ENCODE measurements at places on chromosomes 3 and 15.

GRCh38 chr3:191300422-191300821 is 28.8 kb upstream of the CCDC50 start:
- no peak for DNase-seq

DNA sequence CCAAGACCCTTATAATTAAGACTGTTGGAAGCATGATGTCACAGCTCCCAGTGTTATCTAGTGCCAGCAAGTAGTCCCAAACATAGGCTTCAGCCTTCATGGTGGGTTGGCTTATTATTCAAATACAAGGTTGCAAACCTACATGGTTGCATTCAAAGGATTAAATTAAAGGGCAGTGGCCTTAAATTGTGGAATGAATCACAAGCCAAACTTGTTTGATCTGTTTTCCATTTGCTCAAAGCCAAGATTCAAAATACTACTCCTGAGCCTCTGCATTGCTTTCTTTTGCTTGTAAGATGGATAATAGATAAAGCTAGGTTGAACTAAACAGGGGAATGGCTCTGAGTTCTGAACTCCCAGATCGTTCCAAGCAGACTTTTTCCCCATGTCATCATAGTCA is 52.4 kb upstream of the GNB4 start:
- no peak for DNase-seq

DNA sequence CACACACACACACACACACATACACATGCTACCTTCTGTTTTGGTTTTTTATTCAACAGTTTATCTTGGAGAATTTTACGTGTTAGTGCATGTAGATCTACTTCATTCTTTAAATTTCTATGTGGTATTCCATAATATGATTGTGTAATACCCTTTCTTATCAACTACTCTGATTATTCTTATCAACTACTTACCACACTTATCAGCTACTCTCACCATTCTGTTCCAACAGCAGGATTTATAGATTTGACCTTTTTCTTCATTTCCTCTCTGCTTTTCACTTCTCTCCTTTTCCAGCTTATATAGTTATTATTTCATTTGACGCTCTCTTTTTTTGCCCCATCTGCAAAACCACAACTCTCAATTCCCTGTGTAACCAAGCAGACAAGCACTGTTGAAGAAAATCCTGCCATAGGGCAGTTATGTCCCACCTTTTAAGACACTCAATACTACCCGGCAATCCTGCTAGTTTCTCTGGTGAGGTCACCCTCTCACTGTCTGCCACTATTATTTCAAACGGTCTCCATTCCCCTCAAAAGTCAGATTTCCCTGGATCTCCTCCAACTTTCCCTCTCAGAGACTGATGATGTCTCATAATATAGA is 56.9 kb upstream of the SATB1 start:
- no peak for DNase-seq

GRCh38 chr3:153043729-153044328 is 118.2 kb upstream of the RAP2B start:
- no peak for DNase-seq

GRCh38 chr3:155354658-155355057 is 61.2 kb upstream of the STRIT1 start:
- DNase-seq = no peak

Measured in SW 1271 (cell line).